Activated CD4-positive, alpha-beta T cell treated with anti-CD3 and anti-CD28 coated beads, Interleukin-2, amount 10 ng/mL, durations not matched to agents 24 days and 14 days (primary cell): ENCODE measurements at places on chromosomes 11 and 22. TPM values are rescaled to one million over a fixed set of nuclear protein-coding genes. Genes with fewer than 3 reads are reported as not detected.

OR52H1 gene
- total RNA-seq: not detected in 2 replicates

GRCh38 chr22:40258501-40258915 lies 80.8 kb downstream of the TNRC6B start:
- DNase-seq: no peak

- no peak for DNase-seq
These were observed 129.0 kb downstream of the PKNOX2 start for GRCh38 chr11:125293596-125293995.

SLC37A2 gene
- 0.07 TPM in 2 replicates for total RNA-seq

KRTAP5-7 gene
- not detected in 2 replicates for total RNA-seq

FOXRED2 gene
- 25.4 and 26.3 TPM in 2 replicates for total RNA-seq

DUSP8 gene
- total RNA-seq: 0.86 and 1.6 TPM in 2 replicates

GRCh38 chr11:61697764-61698163 lies 17.6 kb downstream of the DAGLA start:
- DNase-seq: no peak

DNA sequence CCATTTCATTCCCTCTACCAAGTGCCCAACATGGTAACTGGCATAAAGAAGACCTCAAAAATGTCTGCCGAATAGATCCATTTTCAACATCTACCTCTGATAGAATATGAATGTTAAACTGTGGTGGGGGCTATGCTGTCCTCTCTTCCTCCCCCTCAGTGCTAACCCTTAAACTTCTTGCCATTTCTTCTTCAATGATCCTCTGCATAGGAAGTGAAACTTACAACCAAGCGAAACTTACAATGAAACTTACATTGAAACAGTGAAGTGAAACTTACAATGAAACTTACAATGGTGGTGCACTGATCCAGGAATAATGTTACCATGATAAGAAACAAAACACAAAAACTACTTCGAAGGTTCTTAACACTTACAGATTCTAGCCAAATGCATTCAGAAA lies 4.7 kb downstream of the RTCB start:
- DNase-seq: peak; percentile 49

DNA sequence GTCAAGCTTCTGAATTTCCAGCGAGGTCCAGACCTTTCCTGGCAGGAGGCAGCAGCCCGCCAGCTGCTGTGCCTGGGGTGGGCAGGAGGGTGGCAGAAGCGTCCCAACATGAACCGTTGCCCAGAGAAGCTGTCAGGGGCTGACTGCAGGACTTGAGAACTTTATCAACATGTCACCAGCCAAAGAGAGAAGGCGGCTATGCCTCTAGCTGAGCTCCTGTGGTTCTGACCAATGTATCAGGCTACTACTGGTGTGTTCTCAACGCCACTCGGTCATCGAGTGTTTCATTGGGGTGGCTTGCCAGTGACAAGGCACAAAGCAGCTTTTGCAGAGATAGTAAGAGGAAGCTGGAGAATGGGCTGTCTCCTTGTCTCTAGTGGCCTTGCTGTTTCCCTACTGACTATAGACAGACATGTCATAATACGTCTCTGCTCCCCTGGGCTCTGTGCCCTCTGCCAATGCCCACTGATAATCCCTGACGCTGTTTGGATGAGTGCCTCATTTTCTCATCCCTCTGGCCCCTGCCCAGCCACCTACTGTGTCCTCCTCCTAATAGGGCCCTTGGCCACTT lies 17.6 kb upstream of the ASCC2 start:
- DNase-seq: no peak

DNA sequence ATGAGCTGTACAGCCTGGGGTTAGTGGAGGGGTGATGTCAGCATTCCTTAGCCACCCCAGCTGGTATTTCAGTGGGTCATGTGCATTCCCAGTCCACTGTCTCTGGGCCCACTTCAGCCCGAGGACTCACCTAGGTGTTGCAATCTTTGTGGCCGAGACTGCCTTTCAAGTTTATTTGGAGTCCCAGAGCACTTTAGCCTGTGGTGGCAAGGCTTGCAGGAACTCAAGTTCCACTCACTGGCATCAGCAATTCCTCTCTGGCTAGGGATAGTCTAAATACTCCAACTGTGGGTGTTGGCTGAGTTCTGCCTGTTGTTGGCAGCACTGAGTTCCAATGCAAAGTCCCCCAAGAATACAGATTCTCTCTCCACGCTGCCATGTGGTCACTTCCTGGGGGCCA lies 191.6 kb upstream of the PGR start:
- no peak for DNase-seq

- no peak for DNase-seq
These were observed 18.5 kb downstream of the MMP13 start for GRCh38 chr11:102936864-102937509.

DNA sequence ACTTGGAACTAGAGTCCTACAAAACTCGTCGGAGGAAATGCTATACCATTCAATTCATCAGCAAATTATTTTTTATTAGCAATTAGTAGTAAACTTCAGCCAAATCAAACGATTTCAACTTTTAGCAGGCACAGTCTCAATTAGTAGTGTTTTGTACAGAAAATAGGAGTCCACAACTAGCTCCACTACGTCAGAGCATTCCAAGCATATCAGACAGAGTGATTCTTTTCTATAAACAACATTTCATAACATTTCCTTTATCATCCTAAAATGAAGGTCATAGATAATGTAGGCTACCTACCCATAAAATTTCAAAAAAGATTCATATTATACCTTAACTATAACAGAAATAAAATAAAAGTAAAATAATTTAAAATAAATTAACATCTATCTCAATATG lies 169.9 kb downstream of the KIF18A start:
- DNase-seq: no peak
